Cerebellum (tissue), 4 donors: ENCODE measurements at places on chromosomes 7 and 10.

GRCh38 chr10:118708571-118708970 lies 46.2 kb downstream of the CACUL1 start:
- no peak for DNase-seq

DNA sequence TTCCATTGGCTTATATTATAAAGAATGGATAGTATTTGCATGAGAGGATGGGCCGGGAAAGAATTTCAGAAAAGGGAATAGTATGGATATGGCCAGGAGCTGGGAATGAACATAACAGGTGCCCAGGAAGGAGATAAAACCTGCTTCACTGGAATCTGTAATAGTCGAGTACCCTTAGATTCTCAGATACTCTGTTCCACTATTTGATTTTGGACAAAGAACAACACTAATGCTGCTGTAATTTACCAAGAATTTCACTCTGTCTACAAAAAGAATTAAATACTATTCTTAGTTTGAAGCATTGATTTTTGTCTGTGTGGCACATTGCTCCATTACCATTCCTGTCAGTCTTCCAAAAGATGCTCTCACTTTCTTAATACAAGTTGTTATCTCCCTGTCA lies 718.2 kb upstream of the LRRN3 start:
- no peak for DNase-seq

- DNase-seq, result no peak
Observed at GRCh38 chr7:30351724-30352123, 67.3 kb downstream of the ZNRF2 start.

- DNase-seq, result no peak
Observed at GRCh38 chr7:35316549-35316948, 62.6 kb upstream of the TBX20 start.

GRCh38 chr7:42982604-42983115 lies 50.5 kb downstream of the MRPL32 start:
- DNase-seq, result no peak

DNA sequence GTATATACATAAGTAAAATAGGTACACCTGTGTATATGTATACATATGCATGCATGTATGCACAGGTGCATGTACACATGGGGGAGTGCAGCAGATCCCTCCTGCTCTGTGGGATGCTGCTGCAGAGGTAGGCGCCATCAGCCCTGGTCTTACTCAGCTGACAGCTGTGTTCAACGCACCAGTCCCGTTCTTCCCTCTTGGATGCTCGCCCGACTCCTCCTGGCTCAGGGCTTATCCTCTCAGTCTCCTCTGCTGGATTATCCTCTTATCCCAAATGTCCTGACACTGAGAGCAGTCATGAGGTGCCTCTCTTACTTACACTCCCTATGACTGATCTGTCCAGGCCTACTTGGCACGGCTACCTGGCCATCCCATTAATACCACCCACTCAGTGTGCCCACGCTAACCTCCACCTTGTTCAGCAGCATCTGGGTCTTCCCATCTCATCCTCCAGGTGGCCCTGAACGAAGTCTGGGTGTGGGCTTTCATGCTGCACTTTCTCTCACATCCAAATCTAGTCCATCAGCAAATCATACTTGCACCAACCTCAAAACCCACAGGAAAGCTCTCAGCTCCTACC lies 357.1 kb downstream of the TCERG1L start:
- no peak for DNase-seq

DNA sequence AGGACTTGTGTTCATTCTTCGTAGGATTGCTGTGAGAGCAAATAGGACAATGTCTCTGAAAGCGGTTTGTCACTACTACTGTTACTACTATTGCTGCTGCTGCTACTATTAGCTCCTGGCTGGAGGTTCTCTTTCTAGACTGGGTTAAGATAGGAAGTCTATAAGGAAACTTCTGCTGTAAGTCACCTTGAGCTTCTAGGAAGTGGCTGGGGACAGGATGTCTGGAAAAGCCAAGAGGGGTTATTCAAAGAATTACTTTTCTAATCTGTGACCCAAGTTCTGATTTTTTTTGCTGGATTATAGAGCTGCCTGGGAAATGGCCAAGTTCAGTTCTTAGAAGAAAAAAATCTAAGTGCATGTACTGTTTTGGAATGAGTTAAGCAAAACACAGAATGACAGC lies 62.2 kb downstream of the NAMPT start:
- DNase-seq, result no peak

DNA sequence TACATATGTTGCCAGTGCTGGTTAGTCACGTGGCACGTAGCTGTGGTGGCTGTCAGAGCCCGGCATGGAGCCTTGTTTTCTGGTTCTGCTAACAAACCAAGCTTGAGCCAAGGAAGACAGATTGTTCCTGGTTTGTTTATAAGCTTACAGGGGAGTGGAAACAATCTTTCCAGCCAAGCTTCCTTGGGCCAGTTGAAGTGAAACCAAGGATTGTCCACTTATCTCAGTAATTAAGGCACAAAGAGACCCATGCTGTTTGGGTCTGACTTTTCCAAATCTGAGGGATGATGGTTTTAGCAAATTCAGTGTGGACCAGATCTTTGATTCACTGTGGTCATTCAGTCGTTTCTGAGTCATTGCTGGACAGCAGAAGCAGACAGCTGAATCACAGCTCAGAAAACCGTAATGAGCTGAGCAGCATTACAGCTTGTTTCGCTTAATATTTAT lies 297.3 kb upstream of the COBL start:
- peak; percentile 47 for DNase-seq

GRCh38 chr10:856416-857157 lies 74.9 kb downstream of the LARP4B start:
- DNase-seq, result no peak

GRCh38 chr7:69934144-69934903 lies 336.0 kb downstream of the AUTS2 start:
- no peak for DNase-seq

DNA sequence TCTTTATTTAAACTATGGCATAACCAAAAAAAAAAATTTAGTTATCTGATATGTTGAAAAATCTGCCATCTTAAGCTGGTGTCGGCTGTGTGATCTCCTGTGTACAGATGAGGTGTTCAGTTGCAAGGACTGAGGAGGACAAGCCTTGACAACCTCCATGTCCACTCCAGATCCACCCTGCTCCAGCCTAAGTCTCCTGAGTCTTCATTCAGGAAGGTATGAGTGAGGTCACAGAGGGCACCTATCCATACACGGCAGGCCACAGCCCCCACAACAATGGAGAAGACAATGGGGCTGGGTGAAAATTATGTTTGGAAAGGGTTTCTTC lies 16.1 kb downstream of the TARP start:
- DNase-seq, result no peak

DNA sequence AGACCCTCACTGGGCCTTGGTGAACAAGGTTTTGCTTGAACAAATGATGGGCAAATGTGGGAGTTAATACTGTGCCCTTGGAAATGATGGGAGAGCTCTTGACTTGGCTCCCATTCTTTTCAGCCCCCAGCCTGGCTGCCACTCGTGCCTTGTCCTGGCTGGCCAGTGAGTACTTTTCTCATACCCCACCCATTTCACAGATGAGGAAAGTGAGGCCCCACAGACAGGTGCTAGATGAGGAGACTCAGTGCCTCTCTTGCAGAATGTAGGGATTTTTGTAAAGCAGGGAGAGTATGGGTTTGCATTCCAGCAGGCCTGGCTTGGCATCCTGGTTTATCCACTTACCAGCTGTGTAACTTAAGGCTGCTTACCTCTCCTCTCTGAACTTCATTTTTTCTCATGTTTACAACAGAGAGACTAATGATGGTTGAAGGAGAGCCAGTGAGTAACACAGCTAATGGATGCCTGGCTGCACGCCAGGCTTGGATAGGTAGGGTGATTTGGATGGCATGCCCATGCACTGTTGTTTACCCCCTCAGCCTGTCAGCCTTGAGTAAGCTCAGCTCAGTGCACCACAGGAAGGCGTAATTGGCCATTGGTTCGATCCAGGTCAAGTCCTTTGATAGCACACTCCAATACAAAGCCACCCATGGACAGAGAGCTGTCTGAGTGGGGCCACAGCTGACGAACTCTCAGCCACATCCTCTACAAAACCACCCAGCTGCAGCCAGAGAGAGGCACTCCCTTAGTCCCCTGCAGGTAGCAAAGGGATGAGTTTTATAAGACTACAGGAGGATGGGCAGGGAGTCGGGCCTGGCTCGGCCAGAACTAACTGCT lies 436.8 kb downstream of the RPS24 start:
- no peak for DNase-seq

GRCh38 chr10:15084502-15084922 lies 4.1 kb downstream of the ACBD7 start:
- DNase-seq, result no peak
